ENCODE measurements at places on chromosomes 2 and 18.

DNA sequence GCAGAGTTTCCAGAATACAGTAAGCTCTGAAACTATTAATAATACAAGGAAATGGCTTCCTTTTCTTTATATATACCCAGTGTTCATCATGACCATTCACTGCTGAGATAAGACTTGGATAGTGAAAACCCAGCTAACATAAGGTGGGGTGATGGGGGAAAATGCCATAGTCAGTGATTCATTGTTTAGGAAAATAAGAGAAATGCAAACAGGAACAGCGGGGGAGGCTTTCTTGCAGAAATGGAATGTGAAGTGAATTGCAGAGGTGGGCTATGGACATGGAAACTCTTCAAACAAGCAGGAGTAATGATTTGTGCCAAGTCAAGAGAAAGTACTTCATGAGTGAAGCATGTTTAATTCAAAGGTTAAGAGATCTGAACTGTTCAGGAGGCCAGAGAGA, 519.4 kb downstream of the TDRD15 start:
- DNase-seq = no peak

GRCh38 chr2:9139491-9140443, 66.8 kb upstream of the ASAP2 start:
- DNase-seq = peak; percentile 86

DNA sequence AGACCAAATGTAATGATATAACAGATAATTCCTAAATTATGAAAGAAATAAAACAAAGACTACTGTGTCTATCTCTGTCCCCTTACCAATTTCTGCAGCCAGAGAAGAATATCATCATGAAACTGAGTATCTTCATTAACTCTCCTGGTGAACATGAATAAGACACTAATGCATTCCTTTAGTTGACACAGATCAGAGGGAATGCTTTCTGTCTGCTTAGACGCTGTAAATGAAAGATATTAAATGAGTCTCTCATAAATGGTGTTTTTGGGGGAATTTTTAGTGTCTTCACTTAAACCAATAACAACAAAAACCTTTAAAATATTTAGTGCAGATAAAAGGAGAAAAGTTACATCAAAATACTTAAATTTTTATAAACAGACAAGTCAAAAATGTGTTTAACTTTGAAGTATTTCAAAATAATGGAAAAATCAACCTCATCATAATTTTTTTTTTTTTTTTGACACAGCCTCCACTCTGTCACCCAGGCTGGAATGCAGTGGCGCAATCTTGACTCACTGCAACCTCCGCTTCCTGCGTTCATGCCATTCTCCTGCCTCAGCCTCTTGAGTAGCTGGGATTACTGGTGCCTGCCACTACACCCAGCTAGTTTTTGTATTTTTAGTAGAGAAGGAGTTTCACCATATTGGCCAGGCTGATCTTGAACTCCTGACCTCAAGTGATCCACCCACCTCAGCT, 16.0 kb downstream of the EPG5 start:
- DNase-seq = no peak

- no peak for DNase-seq
Measured at GRCh38 chr2:60936757-60937156, 55.4 kb downstream of the REL start.

DNA sequence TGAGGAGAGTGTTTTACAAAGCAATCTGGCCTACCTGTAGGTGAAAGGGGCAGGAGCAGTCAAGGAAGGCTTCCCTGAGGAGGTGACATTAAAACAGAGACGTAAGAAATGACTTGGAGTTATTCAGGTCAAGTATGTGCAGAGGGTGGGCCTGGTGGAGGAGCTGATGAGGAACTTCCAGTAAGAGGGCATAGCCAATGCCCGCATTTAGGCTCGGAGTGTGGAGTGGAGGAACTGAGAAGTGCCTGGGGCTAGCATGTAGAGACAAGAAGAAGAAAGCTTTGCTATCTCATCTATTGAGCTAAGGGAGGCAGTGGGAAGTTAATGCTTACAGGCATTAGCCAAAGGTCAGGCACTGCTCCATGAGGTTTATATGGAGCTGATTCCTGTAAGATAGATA, 312.2 kb downstream of the ZNF521 start:
- no peak for DNase-seq

DNA sequence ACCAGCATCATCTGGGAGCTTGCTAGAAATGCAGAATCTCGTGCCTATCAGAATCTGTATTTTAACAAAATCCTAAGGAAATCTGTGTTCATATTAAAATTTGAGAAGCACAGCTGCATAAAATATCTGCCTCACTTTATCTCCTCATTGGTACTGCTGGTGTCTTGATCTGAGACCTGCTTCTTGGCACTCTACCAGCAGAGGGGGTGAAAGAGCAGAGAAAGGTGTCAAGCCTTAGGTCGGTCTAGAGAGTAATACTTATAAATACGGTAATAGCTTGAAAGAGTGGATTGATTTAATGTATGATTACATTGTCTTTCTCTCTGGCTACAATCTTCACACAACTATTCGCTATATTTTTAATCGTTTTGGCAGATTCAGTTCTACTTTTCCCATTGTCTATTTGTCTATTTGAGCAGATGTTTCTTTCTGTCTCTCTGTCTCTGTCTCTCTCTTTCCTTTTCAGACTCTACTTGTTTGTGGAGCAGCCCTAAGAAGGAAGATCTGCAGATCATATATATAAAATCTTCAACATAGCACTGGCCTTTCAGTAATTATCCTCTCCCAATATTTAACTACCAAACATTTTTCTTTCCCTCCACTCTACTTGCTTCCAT, 1.7 kb upstream of the GCG start:
- peak; percentile 71 for DNase-seq

GRCh38 chr2:133378386-133378785, 189.9 kb downstream of the NCKAP5 start:
- no peak for DNase-seq

GRCh38 chr18:79245517-79246001, 150.2 kb upstream of the NFATC1 start:
- DNase-seq = peak; percentile 22

DNA sequence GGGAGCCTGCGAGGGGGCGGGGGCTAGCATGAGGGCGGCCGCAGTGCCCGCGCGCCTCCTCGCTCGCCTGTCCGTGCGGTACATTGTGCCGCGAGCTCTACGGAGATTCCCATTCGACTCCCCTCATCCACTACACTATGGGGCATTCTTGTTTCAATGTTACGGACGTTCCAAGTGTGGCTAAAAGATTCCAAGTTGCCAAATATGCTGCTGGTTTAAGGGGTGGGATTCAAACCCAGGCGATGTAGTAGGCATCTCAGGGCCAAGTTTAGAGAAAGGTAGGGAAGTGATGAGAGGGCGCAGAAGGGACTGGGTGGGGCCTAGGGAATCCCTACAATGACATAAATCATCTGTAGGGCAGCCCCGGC, 10.0 kb upstream of the CRYBA2 start:
- DNase-seq = no peak

DNA sequence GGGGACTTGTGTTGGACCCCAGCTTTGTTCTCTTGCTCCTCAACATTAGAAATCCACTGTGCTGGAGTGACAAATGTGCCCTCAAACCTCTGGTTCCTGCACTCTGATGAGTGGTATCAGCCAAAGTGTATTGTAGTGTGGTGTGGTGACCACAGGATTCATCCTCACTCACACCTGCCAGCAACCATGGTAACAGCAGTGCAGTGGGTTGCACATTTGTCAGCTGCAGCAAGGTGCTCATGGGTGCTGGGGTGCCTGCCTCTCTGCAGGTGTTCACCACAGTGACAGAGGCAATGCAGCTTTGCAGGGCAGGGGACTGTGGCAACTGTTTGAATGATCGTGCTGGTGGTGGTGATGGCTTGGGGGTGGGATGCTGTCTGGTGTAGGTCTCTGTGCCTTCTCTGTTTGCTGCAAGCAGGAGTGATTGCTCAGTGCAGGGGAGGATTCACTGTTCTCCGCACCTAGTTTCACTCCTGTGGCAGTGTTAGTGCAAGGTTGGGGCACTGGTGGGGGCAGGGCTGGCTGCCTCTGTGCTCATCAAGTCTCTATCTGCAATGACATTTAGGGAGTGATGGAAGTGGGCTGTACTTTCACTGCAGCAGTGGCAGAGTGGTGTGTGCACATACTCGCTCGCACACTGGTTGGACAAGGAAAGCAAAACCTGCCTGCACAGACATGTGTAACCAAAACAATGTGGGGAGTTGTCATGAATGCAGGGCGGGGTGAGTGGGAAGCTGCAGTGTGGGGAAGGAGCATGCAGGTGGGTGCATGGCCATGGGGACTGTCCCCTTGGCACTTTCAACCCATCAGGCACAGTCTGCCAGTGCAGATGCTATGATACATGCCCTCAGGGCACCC, 301.1 kb downstream of the PIK3C3 start:
- no peak for DNase-seq

- DNase-seq = no peak
Measured at GRCh38 chr2:120236316-120236715, 13.1 kb upstream of the TMEM185B start.

DNA sequence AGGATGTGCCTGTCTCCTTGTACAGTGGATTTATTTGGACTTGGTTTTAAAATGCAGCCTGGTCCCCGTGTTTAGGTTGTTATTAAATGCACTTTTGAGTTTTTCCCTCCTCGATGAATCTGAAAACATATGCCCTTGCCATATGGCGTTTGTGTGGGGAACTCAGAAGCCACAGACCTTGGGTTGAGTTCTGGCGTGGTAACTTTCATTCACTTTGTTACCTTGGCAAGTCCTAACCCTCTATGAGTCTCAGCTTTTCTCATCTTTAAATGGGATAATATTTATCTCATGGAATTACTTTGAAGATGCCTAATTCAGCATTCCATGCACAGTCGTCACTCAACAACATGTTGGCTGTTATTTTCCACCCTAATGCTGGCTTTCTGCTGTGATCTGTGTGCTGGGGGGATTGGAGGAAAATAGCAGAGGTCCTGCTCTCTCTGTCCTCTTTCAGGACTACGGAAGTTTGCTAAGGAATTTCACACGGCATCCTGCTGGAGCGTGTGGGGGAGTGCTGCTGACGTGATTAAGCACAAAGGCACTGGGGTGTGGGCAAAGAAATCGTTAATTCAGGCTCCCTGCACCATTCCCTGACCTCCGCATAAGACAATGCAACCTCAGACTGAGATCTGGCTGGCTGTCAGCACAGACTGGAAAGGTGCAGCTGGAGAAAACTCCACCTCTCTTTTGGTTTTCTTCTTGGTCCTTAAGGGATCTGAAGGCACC, 61.7 kb downstream of the LDLRAD4 start:
- no peak for DNase-seq

- no peak for DNase-seq
Measured at GRCh38 chr2:168450732-168451131, 5.3 kb upstream of the CERS6 start.

DNA sequence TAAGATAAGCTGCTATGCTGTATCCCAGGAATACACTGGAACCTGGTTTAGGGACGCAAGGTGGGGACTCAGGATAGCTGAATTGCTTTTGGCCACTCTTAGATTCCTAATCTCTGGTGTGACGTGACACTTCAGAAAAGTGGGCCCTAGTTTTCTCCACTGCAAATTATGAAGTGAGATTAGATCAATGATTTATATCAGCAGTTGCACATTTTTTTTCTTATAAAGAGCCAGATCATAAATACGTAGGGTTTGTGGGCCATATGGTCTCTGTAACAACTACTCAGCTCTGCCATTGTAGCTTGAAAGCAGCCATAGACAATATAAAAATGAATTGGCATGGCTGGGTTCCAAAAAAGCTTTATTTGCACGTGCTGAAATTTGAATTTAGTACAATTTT, 85.4 kb upstream of the CPO start:
- no peak for DNase-seq

DNA sequence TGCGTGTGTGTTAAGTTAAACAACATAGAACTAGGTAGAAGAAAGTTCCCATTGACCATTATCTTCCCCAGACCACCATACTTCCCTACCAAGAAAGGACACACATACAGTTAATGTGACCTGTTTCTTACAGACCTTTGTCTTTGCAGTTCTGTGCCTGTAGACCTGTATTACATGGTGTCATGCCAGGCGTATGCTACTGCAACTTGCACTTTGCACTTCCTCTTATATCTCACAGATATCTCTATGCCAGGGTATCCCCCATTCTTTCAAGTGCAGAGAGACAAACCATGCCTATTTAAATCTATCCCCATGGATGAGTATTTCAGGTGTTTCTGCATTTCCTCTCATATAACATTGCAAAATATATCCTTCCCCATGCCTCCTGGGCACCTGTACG, 136.8 kb upstream of the PKDCC start:
- no peak for DNase-seq

- no peak for DNase-seq
Measured at GRCh38 chr2:102509749-102510148, 36.7 kb downstream of the SLC9A4 start.

- DNase-seq = no peak
Measured at GRCh38 chr2:77479895-77480294, 42.3 kb downstream of the LRRTM4 start.

DNA sequence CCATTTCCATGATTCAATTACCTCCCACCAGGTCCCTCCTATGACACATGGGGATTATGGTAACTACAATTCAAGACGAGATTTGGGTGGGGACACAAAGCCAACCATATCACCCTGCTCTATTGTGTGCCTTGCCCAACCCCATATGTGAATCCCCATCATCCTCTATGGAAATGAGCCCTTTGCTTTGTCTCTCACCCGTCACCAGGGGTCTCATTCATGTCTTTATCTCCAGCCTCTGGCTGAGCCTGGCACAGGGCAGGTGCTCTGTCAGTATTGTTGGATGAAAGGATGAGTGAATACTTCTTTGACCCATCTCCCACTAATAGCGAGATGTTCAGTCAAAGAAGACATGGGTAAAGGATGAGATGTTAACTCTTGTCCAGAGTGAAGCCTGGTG, 116.6 kb upstream of the LGALSL start:
- DNase-seq = no peak

DNA sequence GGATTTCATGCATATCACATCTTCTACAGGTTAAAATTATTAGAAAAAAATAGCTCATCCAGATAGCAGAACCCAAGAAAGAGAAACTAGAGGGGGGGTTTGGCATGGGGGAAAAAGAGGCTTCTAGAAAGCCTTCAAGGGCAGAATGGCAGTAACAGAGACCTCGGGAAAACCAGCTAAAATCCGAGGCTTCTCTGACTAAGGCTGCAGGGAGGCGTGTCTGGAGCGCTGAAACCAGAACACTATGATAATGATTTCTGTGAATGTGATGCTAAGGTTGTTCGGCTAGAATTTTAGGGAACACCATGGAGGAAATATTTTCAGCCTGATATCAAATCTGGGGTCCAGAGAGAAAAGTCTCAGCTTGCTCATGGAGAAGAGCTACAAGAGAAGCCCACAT, 73.0 kb downstream of the ATP8B1 start:
- no peak for DNase-seq

DNA sequence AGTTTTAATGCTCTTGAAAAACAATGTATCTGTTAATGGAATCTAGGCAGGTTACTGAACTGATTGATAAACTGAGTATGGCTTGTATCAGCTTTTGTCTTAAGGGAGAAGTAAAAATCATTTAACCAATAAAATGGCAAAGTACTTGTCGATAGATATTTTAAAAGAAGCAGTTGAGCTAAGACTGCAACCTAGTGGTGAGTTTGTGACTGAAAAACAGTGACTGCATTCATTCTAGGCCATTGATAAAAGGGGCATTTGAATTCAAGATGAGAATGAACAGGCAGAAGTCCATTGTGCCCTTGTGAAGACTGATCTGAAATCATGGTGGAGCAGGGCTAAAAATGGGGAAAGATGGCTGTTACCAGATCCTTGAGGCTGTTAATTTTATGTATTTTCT, 59.4 kb upstream of the MSTN start:
- no peak for DNase-seq

GRCh38 chr2:157413326-157414035, 30.4 kb downstream of the CYTIP start:
- DNase-seq = peak; percentile 54

GRCh38 chr18:63627819-63628218, 16.2 kb downstream of the SERPINB4 start:
- DNase-seq = no peak

All from activated T-cell treated with anti-CD3 and anti-CD28 coated beads, Interleukin-2, amount 50 U/mL, for 48 hours (primary cell).